Epithelial cell of alveolus of lung (primary cell): ENCODE measurements at places on chromosomes 5 and 9. TPM values are rescaled to one million over a fixed set of nuclear protein-coding genes. Genes with fewer than 3 reads are reported as not detected.

Gene DDX4
- total RNA-seq: not detected in 2 replicates

Gene SLC6A7
- under 0.01 TPM in 1 of 2 replicates, not detected in the other for total RNA-seq

Gene CDO1
- 7.1 and 13.0 TPM in 2 replicates for total RNA-seq

Gene NEUROG1
- not detected in 2 replicates for total RNA-seq

Gene PCDHA12
- under 0.01 TPM in 1 of 2 replicates, not detected in the other for total RNA-seq

Gene GRM6
- total RNA-seq: not detected in 2 replicates

Gene CDC20B
- total RNA-seq: under 0.01 TPM in 1 of 2 replicates, not detected in the other

Gene PCDHB7
- under 0.01 and 1.9 TPM in 2 replicates for total RNA-seq

Gene IFNA21
- not detected in 2 replicates for total RNA-seq

Gene C7
- total RNA-seq: 3.1 and 33.9 TPM in 2 replicates

Gene ROR2
- total RNA-seq: 16.3 and 79.0 TPM in 2 replicates

Gene NKD2
- 2.1 and 102 TPM in 2 replicates for total RNA-seq

Gene SLC31A2
- total RNA-seq: 4.4 and 4.9 TPM in 2 replicates

Gene CARTPT
- not detected in 2 replicates for total RNA-seq

Gene ST8SIA4
- 3.1 and 4.1 TPM in 2 replicates for total RNA-seq

Gene PCDHA9
- total RNA-seq: under 0.01 TPM in 1 of 2 replicates, not detected in the other

Gene FBXO38
- total RNA-seq: 25.7 and 51.1 TPM in 2 replicates

Gene SLCO6A1
- not detected in 2 replicates for total RNA-seq

Gene CTXN3
- not detected in 2 replicates for total RNA-seq

Gene SAXO1
- total RNA-seq: not detected in 2 replicates

Gene CD274
- 2.5 and 3.7 TPM in 2 replicates for total RNA-seq

Gene SLC6A19
- total RNA-seq: not detected in 2 replicates

Gene AQP7
- total RNA-seq: not detected in 2 replicates

Gene TAF11L10
- total RNA-seq: not detected in 2 replicates

Gene CHSY3
- total RNA-seq: 1.7 and 3.7 TPM in 2 replicates

Gene INSL6
- not detected in 2 replicates for total RNA-seq

Gene PRR16
- 12.0 and 76.2 TPM in 2 replicates for total RNA-seq

Gene NIM1K
- total RNA-seq: 0.78 and 0.96 TPM in 2 replicates

Gene MAT2B
- 73.0 and 79.5 TPM in 2 replicates for total RNA-seq

Gene KCNN2
- total RNA-seq: 0.26 and 0.96 TPM in 2 replicates

Gene F2RL1
- total RNA-seq: 13.0 and 125 TPM in 2 replicates

Gene SLC22A4
- 0.08 and 3.4 TPM in 2 replicates for total RNA-seq

Gene SVEP1
- total RNA-seq: 3.2 and 14.1 TPM in 2 replicates

Gene EPB41L4A
- total RNA-seq: 0.32 and 1.6 TPM in 2 replicates

Gene BRIX1
- total RNA-seq: 27.6 and 29.2 TPM in 2 replicates

Gene APBA1
- total RNA-seq: 1.1 and 6.7 TPM in 2 replicates

Gene F12
- total RNA-seq: 0.40 and 1.0 TPM in 2 replicates

Gene ZBED3
- 0.65 and 1.7 TPM in 2 replicates for total RNA-seq

Gene PCDHGA9
- total RNA-seq: 1.4 and 7.8 TPM in 2 replicates

Gene HBEGF
- total RNA-seq: 2.9 and 18.6 TPM in 2 replicates

Gene WHRN
- 0.78 and 2.2 TPM in 2 replicates for total RNA-seq

Gene PCDHB16
- 0.08 and 0.13 TPM in 2 replicates for total RNA-seq

Gene SPATA31D4
- not detected in 2 replicates for total RNA-seq

Gene FABP6
- total RNA-seq: not detected in 2 replicates

Gene KLHL3
- 0.65 and 2.2 TPM in 2 replicates for total RNA-seq

Gene GCNT1
- total RNA-seq: 3.5 and 20.0 TPM in 2 replicates

Gene ABLIM3
- total RNA-seq: 84.9 and 91.3 TPM in 2 replicates

Gene MYMK
- 1.0 TPM in 1 of 2 replicates, not detected in the other for total RNA-seq

Gene ACOT12
- not detected in 2 replicates for total RNA-seq

Gene CTNND2
- not detected in 2 replicates for total RNA-seq

Gene SET
- total RNA-seq: 180 and 256 TPM in 2 replicates

Gene FUT7
- not detected in 2 replicates for total RNA-seq

Gene DMGDH
- 0.72 and 1.2 TPM in 2 replicates for total RNA-seq

Gene MYOT
- total RNA-seq: not detected in 2 replicates

Gene STK32A
- 0.24 and 0.26 TPM in 2 replicates for total RNA-seq

Gene GDF9
- 1.3 TPM in 1 of 2 replicates, not detected in the other for total RNA-seq

Gene PCDHGC3
- total RNA-seq: 51.5 and 161 TPM in 2 replicates

Gene BHMT
- total RNA-seq: 0.52 TPM in 1 of 2 replicates, not detected in the other
